ENCODE measurements at places on chromosomes 16 and 17.

DNA sequence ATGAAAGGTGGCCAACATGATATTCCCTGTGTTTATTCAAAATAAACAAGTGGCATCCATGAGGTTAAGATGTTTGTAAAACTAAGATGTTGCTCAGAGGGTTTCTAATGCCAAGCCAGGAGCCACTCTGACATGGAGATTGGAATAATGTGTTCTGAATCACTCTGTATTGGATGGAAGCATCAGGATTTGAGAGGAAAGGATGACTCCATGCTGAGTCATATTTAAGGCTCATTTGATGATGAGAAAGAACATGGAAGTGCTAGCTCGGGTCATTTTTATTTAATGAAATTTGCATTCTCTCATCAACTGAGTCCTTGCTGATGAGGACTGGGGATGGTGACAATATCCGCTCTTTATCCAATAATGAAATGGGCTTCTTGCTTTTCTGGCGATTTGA lies 6.2 kb downstream of the VAT1L start:
- DNase-seq, result no peak

DNA sequence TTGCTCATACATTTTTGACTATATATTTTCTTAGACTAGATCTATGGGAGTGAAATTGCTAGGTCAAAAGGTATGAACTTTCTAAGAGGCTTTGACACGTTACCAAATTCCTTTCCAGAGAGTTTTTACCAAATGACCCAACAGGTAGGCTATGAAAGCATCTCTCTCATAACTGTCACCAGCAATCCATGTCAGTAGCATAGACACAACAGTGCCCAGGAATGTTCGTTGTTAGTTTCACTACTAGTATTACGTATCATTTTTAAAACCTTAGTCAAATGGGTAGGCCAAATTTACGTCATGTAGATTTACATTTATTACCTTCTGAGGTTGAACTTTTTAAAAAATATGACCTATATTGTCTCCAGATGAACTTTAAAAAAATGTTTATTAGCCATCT lies 66.8 kb downstream of the MARCHF10 start:
- no peak for DNase-seq

- no peak for DNase-seq
Measured at GRCh38 chr17:40443196-40443987, at the start of gene IGFBP4. Gene IGFBP4, plus strand, starts transcription at chr17:40443450. Its CDS starts 286 bp downstream, at chr17:40443736.

GRCh38 chr17:69086641-69087040 lies 25.9 kb upstream of the ABCA9 start:
- no peak for DNase-seq

GRCh38 chr16:53865494-53865863 lies 161.5 kb downstream of the FTO start:
- DNase-seq, result no peak

DNA sequence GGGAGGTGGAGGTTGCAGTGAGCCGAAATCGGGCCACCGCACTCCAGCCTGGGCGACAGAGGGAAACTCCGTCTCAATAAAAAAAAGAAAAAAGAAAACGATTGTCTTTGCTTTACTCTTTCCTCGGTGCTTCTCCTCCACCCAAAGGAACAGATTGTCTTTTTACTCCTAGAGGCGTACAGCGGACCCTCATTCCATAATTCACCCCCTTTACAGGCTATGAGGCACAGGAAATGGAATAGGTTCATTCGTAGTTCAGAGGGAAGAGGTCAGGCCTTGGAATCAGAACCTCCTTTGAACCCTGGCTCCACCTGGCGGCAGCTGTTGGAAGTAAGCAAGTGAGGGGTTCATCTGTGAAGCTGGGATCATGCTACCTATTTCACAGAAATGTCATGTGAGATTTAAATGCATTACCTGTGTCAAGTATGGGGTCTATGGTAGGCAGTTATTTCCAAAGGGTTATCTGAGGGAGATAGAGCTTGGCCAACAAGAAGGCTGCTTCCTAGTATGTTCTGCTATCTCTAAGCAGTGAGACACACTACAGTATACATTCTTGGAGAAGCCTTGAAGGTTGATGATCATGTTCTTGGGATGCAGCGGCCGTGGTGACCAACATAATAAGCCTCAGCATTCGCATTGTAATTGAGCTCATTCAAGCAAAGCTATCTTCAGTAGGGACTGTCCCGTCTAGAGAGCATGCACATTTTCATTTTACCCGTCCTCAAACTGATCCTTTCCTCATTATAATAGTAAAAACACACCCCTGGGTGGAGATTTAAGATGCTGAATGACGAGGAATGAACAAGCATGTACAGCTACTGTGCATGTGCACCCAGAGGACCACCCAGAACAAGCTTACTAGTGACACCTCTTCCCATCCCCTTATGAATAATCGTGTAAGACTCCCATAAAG lies 18.7 kb upstream of the ZNF689 start:
- DNase-seq, result no peak

GRCh38 chr16:27202923-27203506 lies 311 bp upstream of the KDM8 start:
- DNase-seq, result no peak

Measured in NCI-H2081 treated with DMSO at 0.1 percent for 48 hours (cell line).